ENCODE measurements at places on chromosomes 3 and 15. TPM values are rescaled to one million over a fixed set of nuclear protein-coding genes. Genes with fewer than 3 reads are reported as not detected.

The CCDC9B gene
- 2.3 TPM for total RNA-seq

The MKRN3 gene
- total RNA-seq, result 2.9 TPM

The TEX9 gene
- total RNA-seq, result 1.4 TPM

DNA sequence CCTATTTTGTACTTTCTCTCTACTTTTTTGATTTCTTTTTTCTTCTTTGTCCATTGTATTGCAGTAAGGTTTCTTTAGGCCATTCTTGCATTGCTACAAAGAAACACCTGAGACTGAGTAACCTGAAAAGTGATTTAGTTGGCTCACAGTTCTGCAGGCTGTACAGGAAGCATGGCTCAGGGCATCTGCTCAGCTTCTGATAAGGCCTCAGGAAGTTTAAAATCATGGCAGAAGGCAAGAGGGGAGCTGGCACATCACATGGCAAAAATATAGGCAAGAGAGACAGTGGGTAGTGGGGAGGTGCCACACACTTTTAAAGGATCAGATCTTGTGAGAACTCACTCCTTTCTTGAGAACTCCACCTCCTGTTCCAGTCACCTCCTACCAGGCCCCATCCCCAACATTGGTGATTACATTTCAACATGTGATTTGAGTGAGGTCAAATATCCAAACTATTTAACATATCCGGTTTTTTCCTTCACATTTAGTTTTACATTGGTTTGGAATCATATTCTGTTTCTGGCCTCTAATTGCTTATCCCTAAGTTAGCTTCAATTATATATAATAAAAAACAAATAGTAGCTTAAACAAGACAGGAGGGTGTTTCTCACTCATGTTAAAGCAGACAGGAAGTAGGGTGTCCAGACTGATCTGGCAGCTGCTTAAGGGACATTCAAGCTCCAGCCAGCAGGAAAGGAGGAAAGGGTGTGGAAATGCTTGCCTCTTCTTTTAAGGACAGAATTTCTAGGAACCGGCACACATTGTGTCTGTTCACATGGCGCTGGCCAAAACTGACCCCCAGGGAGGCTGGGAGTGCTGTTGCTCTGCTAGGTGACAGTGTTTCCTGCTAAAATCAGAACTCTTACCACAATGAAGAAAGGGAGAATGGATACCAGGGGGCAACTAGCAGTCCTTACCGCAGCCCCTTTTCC is 28.8 kb upstream of the SKOR1 start:
- H3K36me3 ChIP-seq, result peaks cover 18% of the 10 kb centered on the region
- DNase-seq, result no peak
- H3K4me1 ChIP-seq, result no peaks in the 10 kb centered on the region
- no peak overlapping the region for H3K4me3 ChIP-seq
- H3K27me3 ChIP-seq, result no peaks in the 10 kb centered on the region
- no peak overlapping the region for H3K27ac ChIP-seq

- no peaks in the 10 kb centered on the region for H3K4me1 ChIP-seq
- H3K36me3 ChIP-seq, result no peaks in the 10 kb centered on the region
- no peak overlapping the region for H3K4me3 ChIP-seq
- H3K27ac ChIP-seq, result no peak overlapping the region
Observed at GRCh38 chr15:83310521-83311456, 26.3 kb upstream of the BNC1 start.

GRCh38 chr3:170602556-170602955 is 16.7 kb upstream of the SLC7A14 start:
- no peak overlapping the region for H3K4me3 ChIP-seq
- no peak overlapping the region for H3K27ac ChIP-seq
- no peaks in the 10 kb centered on the region for H3K36me3 ChIP-seq
- H3K27me3 ChIP-seq, result peaks cover 6% of the 10 kb centered on the region
- DNase-seq, result no peak

GRCh38 chr3:186529201-186529999 is 14.8 kb downstream of the CRYGS start:
- peaks cover 19% of the 10 kb centered on the region for H3K4me1 ChIP-seq
- H3K27me3 ChIP-seq, result no peaks in the 10 kb centered on the region
- no peak overlapping the region for H3K27ac ChIP-seq
- H3K4me3 ChIP-seq, result no peak overlapping the region
- DNase-seq, result no peak

DNA sequence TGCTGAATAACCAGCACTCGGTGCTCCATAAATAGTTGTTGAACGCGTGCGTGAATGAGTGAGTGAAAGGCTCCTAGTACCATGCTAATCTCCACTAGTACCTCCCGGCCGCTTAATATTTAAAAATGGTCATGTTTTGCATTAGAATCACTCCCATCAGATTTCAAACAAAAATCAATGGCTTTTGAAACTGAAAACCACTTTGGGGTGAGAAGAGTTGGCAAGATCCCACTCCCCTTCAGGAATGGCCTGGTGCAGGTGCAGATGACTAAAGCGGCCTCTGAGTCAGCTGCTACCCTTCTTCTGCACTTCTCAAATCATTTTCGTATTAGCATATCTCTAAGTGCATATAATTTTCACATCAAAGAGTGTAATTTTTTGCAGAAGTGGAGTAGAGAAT is 425.3 kb upstream of the PROK2 start:
- no peak overlapping the region for H3K27ac ChIP-seq
- no peak for DNase-seq
- no peak overlapping the region for H3K4me3 ChIP-seq
- no peaks in the 10 kb centered on the region for H3K4me1 ChIP-seq
- peaks cover 4% of the 10 kb centered on the region for H3K27me3 ChIP-seq

DNA sequence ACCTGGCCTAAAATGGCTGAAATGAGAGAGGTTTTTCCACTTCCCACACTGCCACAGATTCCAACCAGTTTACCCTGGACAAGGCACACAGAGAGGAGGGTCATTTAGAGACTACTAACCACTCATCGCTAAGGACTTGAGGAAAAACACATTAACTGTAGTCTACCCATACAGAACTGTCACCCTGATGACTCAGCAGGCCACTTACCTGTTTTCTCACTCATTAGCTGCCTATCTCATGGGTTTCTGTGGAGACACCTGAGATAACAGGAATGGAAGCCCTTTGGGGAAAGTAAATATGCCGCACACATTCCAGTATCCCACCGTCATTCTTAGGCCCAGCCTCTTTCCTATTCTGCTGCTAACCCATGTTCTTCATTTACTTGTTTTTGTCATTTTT is 50.0 kb downstream of the ABCC5 start:
- H3K4me1 ChIP-seq, result no peaks in the 10 kb centered on the region
- no peak overlapping the region for H3K4me3 ChIP-seq
- no peak overlapping the region for H3K27ac ChIP-seq
- DNase-seq, result no peak
